ENCODE measurements at places on chromosomes 4 and X.

- peak; percentile 78 for DNase-seq
These were observed 752 bp upstream of the FGF5 start for GRCh38 chr4:80265571-80266252.

DNA sequence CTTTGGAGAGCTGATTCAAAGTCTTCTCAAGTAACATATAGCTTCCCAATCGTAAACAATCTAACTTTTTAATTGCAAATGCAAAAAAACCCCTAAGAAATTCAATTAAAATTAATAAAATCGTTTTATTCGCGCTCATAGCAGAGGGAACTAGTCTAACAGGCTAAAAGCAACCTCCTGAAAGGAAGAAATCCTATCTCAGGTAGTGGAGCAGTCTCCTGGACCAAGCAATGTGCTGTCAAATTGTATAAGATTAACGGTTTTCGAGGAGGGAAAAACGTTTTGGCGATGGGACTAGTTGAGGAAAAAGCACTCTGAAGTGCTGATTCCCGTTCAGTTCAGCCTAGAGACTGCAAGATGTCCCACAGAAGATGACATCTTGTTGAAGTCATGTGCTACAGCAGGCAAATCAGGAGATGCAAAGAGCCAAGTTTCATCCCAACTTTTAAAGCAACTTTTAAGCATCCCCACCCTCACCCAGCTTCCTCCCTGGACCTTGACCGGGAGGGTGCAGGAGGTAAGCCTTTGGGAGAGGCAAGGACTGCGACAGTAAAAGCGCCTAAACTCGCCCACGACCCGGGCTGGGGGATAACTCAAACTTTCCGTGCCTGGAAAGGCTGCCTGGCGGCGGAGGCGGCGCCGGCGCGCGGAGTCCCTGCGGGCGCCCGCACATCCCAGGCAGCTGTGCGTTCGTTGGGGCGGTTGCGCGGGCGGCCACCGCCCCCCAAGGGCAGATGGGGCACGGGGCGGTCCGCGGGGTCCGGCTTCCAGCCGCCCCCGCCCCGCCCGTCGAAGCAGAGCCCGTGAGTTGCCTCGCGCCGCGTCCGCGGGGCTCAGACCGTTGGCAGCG is 784 bp downstream of the MAP7D3 start:
- DNase-seq: no peak

DNA sequence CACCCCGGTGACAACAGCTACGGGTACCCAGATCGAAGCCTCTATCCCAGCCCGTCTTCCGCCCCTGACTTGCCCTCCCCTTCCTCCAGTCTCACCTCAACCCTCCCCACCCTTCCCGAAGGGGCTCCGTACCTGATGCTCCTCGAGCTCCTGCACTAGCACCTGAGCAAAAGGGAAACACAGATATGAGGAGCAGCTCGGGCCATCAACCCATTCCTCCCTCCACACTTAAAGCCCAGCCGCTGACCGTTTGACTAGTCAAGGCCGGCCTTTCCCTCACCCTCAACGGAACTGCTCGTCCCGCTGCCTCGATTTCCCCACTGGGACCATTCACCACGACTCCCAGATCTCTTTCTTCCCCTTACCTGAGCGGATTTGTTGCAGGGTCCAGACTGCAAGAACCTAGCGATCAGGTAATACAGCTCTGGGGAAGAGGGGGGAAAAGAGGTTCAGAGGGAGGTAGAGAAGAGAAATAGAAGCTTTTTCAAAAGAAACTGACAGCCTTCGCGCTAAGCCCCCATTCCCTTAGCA is 731 bp downstream of the BRWD3 start:
- DNase-seq: peak; percentile 5

DNA sequence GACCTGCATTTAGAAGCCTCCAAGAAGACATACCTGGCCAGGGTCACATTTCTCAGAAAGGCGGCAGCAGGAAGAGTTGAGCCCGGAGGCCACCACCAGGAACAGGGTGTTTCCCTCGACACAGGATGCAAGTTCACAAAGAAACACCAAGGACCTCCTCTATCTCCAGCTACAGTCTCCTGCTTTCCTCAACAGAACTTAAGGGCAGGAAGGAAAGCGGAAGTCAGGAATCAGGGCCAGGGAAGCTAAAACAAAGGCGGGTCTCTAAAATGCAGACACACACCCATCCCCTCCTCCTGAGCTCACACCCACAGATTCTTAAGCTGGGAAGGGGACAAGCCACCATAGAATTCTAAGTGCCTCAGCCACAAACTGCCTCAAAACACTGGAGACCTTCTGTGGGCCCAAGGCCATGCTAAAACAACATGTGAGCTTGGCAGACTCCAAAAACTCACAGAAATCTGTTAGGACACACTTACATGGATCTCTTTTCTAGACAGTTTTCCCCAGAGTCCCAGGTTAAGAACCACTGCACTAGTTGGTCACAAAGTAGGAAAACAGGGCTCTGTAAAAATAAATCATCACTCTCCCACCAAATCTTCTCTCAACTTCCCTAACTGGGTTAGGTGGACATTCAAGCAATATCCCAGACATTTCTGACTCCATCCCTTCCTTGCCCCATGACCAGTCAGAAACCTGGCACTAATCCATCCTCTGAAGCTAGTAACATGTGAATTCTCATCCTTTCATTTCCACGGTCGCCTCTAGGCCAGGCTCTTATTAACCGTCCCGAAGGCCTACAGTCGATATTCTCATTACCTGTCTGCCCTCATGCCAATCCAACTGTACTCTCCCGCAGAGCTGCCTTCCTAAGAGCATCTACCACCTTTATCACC is 163.2 kb downstream of the APBB2 start:
- no peak for DNase-seq

DNA sequence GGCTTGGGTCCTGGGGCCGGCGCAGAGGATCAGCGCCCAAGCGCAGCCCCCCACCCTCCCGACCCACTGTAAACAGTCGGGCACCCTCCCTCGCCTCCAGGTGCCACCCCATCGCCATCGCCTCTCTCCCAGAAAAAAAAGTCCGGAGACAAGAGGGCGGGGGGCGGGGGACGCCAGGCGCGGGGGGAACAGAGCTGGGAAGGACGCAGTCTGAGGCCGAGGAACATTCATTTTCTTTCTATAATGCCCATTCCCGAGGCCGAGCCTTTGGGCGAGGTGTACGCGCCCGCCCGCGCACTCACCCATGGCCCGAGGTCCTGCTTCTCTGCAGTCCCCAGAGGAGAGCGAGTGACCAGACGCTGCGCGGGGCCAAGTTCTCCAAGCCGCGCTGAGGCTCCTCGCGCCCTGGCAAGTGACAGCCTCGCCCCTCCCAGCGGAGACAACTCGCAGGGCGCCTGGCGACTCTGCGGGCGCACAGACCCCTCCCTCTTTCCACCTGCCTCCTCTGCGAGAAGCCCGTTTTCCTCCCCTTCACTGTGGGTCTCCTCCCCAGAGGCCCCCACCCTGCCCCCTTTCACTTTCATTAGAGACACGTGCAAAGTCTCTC is 63.5 kb upstream of the WDR17 start:
- DNase-seq: no peak

- no peak for DNase-seq
These were observed 1130.3 kb downstream of the RAPGEF2 start for GRCh38 chr4:160233141-160233540.

- no peak for DNase-seq
These were observed 4.4 kb downstream of the RGS12 start for GRCh38 chr4:3297066-3297859.

DNA sequence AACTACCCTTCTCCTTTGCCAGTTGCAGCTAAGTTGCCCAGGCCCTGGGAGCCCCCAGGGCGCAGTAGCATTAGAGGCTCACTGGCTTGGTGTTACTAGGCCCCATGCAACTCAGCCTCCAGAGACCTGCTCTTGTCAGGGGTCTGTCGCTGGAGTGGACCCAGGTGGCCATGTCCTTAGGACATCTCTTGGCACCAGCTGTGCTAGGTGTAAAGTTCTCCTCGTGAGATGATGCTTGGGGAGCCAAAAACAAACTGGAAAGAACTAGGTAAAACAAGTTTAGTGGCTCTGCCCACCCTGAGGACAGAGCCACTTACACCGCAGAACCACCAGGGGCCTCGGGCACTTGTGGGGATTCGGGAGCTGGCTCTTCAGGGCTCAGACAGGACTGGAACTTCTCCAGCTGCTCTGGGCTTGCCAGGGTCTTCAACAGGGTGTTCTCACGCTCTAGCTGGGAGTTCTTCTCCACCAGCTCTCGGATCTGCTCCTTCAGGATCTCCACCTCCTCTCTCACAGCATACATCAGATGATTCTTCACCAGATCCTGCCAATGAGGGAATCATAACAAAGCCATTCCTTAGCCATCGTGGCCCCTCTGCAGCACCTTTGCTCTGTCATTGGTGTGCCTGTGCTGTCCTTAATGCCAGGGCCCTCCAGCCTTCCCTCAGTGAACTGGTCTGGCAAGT is 61.2 kb downstream of the TSC22D3 start:
- peak; percentile 62 for DNase-seq

DNA sequence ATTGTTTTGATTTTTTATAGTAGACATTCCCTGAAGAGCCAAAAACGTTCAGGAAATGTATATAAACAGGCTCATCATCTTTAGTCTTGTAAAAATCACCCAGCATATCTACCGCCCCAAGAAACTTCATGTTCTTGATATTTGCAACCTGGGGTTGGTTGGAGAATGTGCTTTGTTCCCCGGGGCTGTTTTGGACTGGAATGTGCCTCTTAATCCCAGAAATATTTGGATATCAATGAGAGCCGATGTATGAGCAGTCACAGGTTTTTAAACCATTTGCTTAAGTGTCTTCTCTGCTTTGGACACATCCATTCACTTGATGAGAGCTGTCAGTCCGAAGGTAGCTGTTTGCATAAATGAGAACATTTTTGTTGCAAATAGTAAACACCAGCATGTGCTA is 449.7 kb downstream of the PCDH7 start:
- no peak for DNase-seq

DNA sequence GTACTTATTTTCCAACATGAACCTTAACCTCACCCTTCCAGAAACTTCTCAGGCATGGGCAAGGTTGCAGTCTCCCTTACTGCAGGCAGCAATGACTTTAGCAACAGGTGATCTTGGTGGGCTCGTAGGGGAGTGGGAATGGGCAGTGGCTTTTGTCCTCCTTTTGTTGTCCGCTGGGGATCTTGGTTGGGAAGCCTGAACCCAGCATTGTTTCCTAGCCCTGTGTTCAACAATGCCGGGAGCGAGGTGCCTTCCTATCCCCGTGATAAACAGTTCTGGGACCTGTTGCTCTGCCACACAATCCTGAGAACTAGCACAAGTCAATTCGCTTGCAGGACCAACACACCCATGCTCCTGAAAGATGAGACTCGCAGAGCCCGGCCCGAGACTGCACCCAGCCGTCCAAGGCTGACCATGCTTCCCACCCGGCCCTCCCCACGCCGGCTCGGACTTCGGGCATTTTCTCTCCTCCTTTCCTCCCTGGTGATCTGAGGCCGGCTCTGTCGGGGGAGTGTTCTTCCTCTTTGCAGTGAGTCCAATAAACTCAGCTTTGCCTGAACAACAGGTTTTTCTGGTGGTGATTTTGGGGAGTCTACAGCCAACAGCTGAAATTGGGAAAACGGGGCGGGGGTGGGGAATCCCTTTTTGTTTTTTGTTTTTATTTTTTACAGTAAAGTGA is 20.2 kb downstream of the IRAK1 start:
- no peak for DNase-seq

GRCh38 chrX:9724711-9725110 is 40.9 kb downstream of the GPR143 start:
- DNase-seq: no peak

DNA sequence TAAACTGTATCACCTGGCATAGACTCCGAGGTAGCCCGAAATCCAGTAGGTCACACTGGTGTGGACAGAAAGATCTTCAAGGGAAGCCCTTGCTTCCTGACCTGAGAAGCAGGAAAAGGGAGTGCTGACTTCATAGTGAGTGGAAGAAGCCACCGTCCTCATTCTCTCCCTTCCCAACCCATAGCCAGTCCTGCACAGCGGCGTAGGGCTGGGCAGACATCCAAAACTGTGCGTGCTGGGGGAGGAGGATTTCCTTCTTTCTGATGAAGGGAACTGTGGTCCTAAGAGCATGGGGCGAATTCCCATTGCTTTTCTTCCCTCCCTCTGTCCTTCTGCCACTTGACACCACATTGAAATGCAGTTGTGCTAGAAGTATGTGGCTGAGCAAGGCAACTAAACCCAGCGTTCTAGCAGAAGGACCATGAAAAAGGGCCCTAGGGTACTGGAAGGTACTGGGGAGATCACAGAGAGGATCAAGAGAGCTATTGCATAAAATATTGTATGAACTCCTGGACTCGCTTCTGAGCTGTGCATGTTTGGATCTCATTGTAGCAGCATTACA is 66.9 kb downstream of the STOX2 start:
- DNase-seq: no peak

DNA sequence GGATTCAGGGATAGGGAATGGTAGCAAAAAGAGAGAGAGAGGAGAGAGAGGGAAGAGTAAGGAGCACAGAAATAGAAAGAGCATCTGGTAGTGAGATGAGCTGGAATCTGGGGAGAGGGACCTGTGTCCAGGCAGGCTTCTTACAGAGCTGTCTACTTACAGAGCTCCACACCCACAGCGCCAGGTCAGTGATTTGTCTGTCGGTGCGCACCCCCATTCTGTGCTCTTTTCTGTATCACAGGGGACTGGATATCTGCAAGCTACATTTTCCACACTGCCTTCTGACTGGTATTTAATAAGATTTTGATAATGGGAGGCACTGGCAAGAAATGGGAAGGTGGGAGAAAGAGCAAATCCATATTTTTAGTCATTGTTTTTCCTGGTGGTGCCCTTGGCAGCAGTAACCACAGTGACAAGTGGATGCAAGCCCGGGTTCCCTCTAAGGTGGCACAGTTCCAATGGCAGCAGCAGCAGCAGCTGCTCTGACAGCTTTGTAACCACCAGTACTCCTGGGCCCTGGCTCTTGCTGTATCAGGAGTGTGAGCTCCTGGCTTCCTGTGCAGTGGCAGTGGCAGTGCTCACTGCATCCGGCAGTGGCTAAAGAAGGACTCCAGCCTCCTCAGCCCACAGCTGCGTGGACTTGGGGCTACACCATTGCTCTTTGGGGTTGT is 300.5 kb downstream of the TRIML1 start:
- peak; percentile 2 for DNase-seq

- DNase-seq: peak; percentile 85
These were observed 132.2 kb upstream of the KIT start for GRCh38 chr4:54525602-54526001.

- DNase-seq: no peak
These were observed 32.7 kb downstream of the ALPK1 start for GRCh38 chr4:112329672-112330375.

GRCh38 chr4:184473499-184474262 is 669 bp downstream of the IRF2 start:
- DNase-seq: peak; percentile 38

- DNase-seq: no peak
These were observed 75.9 kb upstream of the ATP8A1 start for GRCh38 chr4:42732776-42733175.
